ENCODE measurements at places on chromosomes 16 and 17.
A peak's percentile ranks its signal among the peaks of the same experiment; 100 is the strongest.

DNA sequence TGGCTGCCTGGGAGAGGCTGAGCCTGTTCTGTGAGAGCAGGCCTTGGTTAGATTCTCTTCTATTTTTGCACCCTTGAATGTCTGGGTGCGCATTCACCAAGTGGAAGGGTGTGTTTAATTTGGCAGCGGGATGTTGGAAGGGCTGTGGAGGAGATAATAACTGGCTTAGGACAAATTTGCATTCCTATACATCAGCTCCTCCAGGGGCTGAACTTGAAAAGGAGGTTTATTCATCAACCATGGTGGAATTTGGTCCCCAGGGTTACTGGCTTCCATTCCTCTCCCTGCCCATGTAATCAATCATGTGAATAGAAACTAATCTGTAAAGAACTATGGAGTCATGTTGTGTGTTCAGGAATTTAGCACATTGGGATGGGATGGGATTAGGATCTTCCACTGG, 100.2 kb upstream of the FOXF1 start:
- no peak for DNase-seq

- no peak for DNase-seq
These were observed 305.9 kb downstream of the PMP22 start for GRCh38 chr17:14959106-14959648.

GRCh38 chr16:64865069-64865696, 256.7 kb downstream of the CDH11 start:
- DNase-seq = no peak

- DNase-seq = no peak
These were observed 10.3 kb downstream of the KIFC3 start for GRCh38 chr16:57791893-57792461.

GRCh38 chr16:78597809-78598570, 498.5 kb downstream of the WWOX start:
- no peak for DNase-seq

DNA sequence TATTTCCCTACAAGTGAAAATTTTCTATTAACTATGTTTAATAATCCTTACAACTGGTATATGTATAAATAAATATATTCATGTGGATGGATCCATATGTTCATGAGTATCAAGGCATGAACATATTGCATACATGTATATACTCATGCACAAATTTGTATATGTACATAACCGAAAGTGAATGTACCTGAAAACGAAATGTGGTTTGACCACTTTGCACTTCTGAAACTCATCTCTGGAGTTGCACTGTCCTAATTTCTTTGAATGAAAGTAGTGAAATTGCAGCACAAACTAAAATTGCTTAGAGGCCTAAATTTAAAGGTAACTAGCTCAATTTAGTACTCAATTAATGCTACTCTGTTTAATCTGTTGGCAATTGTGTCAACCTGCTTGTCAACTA, 27.4 kb upstream of the GNAO1 start:
- DNase-seq = no peak

DNA sequence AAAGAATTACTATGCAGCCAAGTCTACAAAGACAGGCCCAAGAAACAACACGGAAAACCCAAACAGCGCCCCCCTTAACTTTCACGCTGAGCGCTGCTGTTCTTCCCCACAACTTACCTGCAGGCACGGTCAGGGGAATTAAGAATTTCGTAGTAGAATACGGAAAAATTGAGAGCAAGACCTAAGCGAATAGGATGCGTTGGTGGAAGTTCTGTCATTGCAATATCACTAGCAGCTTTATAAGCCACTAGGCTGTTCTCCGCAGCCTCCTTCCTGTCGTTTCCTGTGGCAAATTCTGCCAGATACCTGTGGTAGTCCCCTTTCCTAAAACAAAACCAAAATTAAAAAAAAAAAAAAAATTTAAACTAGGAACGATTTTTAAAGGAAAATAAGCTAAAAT, 39.0 kb downstream of the YWHAE start:
- peak; percentile 29 for DNase-seq

DNA sequence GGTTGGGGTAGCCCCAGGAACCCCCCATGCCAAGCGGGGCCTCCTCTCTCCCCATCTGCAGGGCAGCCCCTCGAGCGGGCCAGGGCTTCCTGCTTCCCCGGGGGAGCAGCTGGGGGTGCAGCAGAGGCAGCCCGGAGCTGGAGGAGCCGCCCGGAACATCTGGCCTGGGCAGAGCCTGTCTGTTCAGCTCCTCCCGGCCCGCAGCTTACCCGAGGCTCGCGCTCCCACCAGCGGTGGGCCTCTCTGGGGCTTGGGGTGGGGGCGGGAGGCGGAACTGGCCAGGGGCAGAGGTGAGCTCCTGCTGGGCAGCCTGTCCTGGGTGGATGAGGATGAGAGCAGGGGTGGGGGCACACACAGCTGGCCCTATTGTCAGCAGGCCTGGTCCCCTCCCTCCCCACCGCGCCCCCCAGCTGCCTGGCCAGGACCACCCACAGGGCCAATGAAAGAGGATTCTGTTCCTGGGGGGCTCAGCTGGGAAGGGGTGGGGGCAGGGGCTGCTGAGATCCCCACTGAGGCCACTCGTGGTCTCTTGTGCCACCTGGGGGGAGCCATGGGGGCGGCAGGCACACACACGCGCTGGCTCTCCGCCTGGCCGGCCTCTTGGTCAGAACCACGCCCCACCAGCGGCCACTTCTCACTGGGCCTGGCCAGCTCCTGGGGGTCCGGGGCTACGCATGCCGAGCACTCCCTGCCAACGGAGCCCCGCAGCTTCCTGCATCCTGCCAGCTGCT, 34.7 kb downstream of the BAHCC1 start:
- no peak for DNase-seq

DNA sequence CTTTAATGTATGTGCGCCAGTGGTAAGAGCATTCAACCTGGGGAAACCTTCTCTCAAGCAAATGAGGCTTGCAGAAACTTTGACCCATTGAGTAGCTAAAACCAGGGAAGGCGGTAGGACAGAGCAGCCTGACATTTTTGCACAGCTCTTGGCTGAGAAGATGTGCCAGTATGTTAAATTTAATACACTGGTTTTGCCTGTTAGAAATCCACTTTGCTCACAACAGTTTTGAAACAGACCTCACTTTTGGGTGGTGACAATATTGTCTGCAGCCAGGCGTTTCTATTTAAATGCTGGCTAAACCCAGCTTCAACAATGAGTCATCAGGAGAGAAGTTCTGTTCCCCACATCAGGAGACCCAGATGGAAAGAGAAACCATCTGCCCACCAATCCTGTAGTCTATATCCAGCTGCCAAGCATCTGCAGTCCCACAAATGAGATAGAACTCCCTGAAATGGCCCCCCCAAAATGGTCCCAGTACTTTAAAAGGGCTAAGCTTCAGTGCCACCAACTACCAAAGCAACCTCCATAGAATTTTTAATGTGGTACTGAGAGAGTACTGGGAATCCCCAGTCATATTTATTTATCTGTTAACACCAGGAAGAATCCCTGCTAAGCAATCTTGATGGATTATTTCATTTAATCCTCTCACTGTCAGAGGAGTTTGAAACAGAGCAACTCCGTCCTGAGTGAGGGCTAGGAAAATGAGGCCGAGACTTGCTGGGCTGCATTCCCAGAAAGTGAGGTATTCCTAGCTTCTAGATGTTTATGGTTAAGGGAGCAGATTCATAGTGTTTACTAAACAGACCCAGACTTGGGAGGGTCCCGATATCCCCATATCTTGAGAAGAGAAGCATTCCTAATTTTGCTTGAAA, 29.0 kb upstream of the CLEC3A start:
- no peak for DNase-seq

DNA sequence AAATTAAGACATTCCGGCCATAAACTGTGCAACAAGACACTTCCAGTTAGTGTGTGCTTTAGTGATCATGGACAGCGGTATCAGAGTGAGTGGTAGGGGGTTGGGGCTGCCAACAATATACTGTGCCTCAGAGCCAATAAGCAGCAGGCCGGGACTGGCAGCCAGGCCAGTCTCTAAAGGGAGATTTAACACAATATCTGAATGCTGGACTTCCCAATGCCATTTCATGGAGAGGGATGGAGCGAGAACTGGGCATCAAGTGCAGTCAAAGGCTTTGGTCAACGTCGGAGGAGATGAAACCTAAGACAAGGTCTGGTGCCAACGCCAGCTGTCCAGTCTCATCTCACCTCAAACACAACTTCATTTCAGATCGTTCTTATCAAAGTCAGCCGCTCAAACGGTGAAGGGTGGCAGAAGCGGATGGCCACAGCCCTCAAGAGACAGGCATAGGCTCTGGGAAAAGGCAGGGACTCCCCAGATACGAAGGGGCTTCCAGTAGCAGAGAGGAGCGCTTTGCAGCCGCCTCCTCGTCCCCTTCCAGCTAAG, 935 bp downstream of the USP32 start:
- peak; percentile 31 for DNase-seq

DNA sequence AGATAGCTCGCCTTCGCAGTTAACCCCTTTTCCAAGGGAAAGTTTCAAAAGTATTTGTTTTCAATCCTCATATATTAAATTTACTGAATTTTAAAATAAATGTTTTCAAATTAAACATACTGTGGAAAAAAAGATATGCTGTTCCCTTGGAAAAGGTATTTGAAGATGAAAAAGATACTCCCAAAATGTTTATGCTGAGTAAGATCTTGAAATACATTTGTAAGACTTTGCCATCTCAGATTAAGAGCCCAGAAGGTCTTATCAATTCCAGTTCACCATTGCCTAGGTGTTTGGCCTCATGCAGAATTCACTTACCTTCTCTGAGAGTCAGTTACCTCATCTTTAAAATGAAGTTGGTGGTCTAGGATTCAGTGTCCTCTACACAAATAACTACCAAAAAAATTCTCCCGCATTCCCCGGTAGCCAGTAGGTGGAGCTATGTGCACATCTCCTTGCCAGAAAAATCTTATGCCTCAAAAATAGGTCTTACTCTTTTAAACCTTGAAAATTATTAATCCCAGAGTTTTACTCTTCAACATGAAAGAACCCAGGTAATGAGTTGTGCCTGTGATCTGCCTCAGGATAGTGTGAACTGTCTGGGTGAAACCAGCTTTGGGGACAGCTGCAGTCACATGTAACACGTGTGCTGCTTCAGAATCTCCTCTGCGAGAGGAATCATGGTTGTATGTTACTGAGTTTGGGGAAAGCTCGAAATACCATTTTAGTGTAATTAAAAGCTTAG, 178.3 kb downstream of the MRTFB start:
- peak; percentile 57 for DNase-seq

DNA sequence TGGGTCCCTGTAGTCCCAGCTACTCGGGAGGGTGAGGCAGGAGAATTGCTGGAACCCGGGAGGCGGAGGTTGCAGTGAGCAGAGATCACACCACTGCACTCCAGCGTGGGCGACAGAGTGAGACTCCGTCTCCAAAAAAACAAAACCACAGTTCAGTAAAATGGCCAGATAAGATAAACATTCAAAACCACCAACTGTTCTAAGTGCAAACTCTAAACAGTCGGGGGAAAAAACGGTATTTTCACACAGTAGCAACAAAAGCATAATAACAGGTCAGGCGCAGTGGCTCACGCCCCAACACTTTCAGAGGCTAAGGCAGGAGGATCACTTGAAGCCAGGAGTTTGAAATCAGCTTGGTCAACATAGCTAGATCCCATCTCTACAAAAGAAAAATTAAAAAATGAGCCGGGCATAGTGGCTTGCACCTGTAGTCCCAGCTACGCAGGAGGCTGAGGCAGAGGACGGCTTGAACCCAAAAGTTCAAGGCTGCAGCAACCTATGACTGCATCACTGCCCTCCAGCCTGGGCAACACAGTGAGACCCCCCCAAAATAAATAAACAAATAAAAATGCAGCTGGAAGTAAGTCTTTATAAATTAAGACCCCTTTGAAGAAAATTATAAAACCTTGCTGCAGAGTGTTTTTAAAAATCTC, 10.8 kb upstream of the HASPIN start:
- DNase-seq = peak; percentile 60

GRCh38 chr17:57032343-57032742, 52.7 kb upstream of the AKAP1 start:
- no peak for DNase-seq

- peak; percentile 66 for DNase-seq
These were observed at the start of gene ADORA2B for GRCh38 chr17:15944759-15945526. Gene ADORA2B, plus strand, starts transcription at chr17:15945130. Its CDS starts 119 bp downstream, at chr17:15945249.

- no peak for DNase-seq
These were observed 36.6 kb upstream of the EMP2 start for GRCh38 chr16:10616756-10617640.

GRCh38 chr17:38550661-38551060, 55.1 kb downstream of the SRCIN1 start:
- DNase-seq = no peak

DNA sequence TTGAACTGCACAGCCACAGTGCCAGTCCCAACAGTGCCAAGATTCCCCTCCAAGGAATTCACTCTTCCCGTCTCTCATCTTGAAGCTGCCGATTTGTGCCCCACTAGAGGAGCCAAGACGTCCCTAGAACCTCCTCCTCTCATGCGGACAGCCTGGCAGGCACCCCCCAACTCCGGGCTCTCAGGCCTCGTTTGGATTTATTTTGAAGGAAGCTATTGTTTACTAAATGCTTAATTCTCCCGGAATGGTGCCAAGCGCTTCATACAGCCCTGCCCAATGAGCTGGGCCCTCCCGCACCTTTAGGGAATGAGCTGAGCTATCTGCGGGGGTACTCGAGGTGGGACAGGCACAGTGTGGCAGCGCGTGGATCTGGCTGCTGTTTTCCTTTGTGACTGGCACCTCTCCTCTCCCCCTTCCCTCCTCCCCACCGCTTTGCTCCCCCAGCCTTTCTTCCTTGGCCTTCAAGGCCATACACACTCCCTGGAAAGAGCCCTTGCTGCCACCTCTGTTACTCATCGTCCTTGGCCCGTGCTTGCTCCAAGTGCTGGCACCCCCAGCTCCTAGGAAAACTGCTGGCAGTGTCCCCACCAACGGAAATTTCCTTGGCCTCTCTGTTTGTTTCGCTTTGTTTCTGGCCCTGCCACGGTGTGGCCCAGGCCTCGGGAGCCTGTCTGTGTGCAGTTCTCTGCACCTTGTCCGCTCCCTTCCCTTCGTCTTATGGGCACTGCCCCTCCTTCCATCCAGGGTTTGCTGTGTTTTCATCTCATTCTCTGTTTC, 49.9 kb upstream of the CDR2 start:
- no peak for DNase-seq

DNA sequence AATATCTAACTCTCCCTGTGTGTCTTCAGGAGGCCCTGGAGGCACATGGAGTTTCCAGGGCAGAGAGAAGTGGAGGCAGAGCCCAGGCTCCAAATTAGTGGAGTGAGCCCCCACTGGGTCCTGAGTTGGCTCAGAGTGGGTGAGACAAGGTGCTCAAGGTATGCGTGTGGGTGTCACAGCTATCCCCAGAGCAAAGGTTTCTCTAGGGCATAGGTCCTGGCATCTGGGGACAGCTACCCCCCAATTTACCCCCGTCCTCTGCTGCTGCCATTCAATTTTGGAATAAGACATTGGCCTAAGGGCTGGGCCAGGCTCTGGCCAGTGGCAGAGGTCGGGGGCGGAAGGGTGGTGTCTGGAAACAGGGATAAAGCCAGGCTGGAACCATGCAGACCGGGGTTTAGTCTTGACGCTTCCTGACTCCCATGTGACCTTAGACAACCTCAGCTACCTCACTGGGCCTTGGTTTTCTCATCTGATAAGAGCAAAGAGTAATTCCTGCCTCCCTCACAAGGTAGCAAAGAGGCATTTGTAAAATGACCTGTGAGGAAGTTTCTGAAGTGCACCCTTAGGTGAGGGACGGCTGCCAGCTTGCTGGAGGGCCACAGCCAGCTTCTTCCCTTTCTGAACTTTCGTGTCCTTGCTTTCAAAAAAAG, 78.2 kb upstream of the TMEM97 start:
- no peak for DNase-seq

GRCh38 chr17:41511116-41511515, 5.7 kb upstream of the KRT13 start:
- DNase-seq = no peak

Data from activated CD4-positive, alpha-beta T cell treated with anti-CD3 and anti-CD28 coated beads for 48 hours (primary cell).